ENCODE measurements at places on chromosomes 7 and 10.

DNA sequence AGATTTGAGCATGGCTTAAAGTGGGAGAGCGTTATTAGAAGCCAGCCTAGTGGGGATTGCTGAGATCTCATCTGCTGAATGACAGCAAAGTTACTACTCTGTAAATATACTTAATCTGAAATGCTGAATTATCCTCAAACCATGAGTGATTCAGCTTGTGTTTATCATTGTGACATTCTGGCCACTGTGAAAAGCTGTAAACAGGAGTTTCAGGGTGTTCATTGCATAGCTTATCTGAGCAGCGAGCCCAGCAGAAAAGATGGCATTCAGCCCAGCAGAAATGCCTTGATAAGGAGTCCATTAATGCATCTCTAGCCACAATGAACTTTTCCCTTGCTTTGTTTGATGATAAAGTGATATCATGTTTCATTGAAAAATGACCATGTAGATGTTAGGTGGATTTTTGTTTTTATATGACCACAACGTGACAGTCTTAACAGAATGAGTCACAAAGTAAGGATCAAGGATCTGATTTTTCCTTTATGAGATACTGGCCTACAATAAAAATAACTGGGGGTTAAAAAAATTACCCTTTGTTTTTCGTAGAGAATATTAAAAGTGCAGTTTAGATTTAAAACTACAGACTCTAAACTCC, 7.8 kb downstream of the TES start:
- DNase-seq = no peak

- no peak for DNase-seq
Observed at GRCh38 chr10:96414303-96414702, 55.5 kb upstream of the OPALIN start.

- no peak for DNase-seq
Observed at GRCh38 chr7:66267249-66267648, 62.1 kb downstream of the TPST1 start.

DNA sequence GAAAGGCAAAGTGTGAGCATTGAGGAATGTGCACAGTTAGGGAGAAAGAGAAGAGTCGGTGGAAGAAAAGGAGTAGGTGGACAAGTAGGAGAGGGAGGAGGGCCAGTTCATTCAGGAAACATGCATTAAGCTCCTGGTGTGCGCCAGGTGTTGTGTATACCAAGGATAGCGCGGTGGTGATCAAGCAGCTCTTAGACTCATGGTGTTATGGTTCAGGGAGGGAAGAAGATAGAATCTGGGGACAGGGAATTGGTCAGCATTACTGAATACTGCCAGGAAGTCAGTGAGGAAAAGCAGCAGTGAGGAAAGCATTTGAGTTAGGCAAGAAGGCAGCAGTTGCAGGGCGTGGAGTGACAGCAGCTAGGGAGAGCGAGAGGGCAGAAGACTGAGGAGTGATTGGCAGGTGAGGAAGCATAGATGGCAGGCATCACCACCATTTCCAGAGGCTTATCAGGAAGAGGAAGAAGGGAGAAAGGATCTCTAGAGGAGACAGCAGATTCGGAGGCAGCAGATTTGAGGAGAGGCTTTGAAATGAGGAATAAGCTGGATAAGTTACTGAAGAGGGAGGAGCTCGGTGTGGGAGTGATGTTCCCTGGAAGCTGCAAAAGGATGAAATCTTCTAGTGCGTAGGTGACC, 265.6 kb downstream of the GFRA1 start:
- DNase-seq = no peak

DNA sequence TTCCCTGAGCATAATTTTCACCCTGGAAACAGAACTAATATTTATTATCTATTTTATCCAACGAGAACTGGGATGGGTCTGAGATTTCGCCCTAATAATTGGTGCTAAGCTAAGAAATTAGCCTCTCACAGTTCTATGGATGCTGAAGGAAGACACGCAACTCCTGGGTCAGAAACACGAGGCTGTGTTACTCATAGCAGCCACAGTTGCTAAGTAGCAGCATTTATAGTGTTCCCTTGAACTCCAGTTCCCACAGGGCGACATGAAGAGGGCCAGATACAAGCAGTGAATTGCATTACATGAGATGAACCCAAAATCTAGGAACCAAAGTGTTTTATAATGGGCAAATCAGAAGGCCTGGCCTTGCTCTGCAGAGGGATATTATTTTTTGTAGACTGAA, 109.8 kb upstream of the AGR3 start:
- no peak for DNase-seq

DNA sequence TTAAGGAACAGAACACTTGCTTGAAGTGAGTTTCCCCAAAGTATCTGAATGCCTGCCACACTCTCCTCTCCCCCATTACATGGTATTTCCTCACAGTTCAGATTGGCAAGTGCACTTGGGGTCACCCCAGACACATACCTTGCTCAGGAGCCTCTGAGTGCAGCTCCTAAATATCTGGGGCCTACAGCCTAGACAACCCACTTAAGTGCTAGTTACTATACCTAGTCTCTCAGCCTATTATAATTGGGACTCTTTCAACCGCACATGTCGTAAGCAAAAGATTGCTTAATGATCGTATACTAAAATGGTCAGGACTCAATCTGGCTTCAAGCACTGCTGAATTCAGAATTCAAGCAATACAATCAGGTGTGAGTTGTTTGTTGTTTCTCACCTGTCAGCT, 19.9 kb downstream of the TMEM176B start:
- DNase-seq = no peak

DNA sequence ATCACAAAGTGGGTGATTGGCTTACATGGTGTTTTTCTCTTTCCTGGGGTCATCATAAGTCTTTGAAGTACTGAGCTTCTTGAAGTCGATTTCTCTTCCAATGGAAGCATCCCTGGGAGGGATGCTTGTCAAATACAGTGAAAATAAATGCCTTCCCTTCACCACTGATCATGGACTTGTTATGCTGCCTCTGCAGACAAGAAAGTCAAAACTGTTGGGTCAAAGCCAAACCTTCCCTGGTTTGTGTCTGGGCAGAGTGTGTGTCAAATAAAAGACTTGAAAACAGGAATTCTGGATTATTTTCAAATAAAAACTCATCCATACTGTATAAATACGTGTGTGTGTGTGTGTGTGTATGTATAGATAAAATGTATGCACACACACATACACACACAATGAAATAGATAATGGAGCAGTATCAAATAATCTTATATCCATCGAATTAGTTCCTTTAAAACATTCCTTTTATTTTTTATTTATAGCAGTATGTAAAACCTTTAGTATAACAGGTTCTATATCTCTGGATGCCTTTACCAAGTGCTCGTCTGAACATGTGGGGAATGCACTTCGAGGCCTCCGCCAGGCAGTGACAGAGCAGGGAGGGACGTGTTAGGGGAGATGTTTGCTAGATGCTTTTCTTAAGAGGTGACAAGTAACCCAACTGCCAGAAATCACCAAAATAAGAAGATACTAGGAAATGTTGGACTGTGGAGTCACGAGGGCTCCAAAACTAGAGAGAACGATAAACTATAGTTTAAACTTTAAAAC, 27.2 kb upstream of the WNT16 start:
- DNase-seq = no peak

- DNase-seq = no peak
Observed at GRCh38 chr10:132393695-132394181, 3.3 kb upstream of the PWWP2B start.

DNA sequence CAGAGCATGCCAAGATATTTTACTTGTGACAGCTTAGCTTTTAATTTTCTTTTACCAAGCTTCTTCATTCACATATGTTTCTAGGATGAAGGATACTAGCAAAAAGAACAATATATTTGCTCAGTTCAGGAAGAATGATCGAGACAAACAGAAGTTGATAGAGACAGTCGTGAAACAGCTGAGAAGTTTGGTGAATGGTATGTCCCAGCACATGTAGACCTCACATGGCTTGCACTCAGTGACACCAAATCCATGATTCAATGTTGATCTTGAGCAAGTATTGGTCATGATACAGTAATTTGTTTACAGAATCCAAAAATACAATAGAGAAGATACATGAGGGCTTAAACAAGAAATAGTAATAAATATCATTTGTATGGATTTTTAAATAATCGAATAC, 2.5 kb upstream of the CYP26C1 start:
- DNase-seq = no peak

DNA sequence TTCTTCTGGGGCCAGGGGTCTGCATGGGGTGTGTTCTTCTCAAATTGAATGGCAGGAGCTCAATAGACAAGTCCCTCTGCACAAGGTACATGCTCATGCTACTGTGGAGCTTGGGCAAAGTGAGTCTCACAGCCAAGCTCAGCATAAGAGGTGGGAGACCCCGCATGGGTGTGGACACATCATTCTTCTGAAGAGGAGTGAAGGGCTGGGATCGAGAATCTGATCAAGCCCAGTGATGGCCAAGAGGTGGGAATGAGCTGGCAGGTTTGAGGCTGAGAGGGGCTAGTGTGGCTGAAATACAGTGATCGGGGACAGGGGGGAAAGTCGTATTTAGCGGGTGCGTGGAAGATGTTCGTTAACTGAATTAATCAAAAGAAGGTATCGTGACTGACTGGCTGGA, 32.6 kb downstream of the CDH23 start:
- no peak for DNase-seq

DNA sequence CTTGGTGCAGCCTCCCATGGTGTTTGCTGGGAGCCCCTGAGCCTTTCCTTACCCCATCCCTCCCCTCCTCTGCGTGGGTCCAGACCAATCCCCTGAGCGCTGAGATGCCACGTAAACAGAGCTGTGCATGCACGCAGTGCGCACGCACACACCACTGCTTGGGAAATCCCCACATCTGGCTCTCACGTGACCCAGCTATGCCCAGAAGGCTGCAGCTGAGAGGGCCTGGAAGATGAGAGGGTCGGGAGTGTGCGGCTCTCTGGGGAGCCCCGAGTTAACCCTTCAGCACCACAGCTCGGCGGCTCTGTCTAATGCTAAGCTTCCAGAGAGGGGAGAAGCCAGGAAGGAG, 177.2 kb downstream of the SH3PXD2A start:
- DNase-seq = peak; percentile 85

- DNase-seq = no peak
Observed at GRCh38 chr7:113083132-113083815, 3.4 kb downstream of the GPR85 start.

GRCh38 chr10:117664288-117664687, 121.7 kb downstream of the EMX2 start:
- no peak for DNase-seq

All from activated CD4-positive, alpha-beta T cell treated with anti-CD3 and anti-CD28 coated beads for 4 hours (primary cell).